ENCODE measurements at places on chromosomes 2 and 18.

DNA sequence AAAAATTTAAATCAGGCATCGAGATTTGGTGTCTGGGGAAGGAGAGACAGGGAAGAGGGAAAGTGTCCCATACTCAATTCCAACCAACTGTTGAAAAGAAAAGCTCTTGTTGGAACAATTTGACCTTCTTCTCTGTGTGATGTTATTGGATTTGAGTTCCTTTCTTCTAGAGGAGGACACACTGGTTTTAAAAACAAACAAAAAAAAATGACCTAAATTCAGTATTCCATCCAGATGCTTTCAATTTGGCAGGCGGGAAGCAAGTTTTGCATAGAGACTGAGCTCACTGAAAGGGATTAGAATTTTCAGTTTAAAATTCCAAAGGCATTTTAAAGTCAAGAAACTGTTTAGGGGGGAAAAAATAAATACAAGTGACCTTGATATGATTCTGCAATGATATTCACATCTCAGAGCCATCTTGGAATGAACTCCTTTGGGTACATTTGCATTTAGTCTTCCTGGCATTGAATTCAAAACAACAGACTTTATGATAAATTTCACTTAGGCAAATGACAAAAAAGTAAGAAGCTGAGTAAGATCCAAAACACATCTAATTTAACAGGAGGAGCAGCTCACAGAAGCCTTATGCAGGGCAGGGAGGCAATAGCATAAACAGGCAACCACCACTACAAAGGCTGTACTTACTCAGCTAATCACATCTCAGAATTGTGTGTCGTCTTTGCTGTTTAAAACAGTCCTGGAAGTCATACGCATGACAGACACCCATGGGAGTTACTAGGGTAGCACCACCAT lies 126.8 kb downstream of the CDH20 start:
- DNase-seq, result no peak

DNA sequence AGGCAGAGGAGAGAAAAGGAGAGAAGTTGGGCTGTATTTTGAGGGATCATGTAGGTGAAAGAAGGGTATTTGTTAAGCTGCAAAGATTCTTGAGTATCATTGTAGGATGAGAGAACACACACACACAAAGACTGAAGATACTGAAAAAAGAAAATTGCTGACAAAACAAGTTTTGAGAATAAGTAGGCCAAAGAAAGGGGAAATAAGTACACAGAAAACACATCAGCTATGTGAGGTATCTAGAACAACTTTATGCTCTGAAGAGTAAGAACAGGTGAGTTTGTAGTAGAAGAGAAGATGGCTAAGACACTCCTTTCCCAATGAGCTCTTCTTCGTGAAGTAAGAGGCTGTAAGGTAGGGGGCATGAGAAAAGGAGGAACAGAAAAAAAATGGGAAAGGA lies 28.2 kb downstream of the METTL8 start:
- DNase-seq, result no peak

GRCh38 chr18:3207565-3207964 lies 12.2 kb downstream of the MYOM1 start:
- DNase-seq, result no peak

DNA sequence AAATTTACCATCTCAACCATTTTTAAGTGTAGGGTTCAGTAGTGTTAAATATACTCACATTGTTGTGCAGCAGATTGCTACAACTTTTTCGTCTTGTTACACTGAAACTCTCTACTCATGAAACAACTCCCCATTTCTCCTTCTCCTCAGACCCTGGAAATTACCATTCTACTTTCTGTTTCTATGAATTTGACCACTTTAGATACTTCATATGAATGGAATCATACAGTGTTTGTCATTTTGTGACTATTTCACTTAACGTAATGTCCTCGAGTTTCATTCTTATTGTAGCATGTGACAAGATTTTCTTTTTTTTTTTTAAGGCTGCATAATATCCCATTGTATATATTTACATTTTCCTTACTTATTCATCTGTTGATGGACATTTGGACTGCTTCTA lies 203.8 kb downstream of the PLCL1 start:
- no peak for DNase-seq

GRCh38 chr2:168797286-168797655 lies 5.2 kb upstream of the NOSTRIN start:
- no peak for DNase-seq

DNA sequence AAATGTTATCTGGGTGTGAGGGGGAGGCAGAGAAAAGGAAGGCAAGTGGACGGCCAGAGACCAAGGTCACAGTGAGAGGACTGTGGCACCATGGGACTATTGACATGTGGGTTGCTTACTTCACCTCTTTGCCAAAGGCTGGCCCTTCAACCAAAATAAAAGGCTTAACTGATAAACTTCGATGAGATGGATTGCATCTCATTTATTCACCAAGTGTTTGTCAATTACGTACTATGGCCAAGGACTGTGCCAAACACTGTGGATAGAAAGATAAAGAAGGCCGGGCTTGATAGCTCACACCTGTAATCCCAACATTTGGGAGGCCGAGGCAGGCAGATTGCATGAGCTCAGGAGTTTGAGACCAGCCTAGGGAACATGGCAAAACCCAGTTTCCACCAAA lies 98.7 kb upstream of the CCBE1 start:
- DNase-seq, result no peak

DNA sequence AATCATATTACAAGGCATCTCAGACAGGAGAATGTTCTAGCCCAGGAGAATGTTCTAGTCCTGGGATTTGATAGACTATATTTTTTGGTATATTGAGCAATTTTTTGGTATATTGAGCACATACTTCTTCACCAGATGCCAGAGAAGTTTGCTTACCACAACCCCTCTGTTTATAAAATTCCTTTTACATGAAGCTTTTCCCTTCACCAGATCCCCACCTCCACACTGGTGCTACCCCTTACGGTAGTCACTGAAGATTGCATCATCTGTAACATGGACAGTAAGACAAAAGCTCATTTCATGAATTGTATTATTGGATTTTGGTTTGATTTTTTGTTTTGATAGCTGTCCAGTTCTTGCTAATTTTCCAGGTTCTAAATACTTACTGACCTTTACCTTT lies 7.2 kb upstream of the HNMT start:
- no peak for DNase-seq

- DNase-seq, result no peak
These were observed 5.6 kb downstream of the LAMA3 start for GRCh38 chr18:23694637-23695430.
